ENCODE measurements at places on chromosomes 12 and 14.

DNA sequence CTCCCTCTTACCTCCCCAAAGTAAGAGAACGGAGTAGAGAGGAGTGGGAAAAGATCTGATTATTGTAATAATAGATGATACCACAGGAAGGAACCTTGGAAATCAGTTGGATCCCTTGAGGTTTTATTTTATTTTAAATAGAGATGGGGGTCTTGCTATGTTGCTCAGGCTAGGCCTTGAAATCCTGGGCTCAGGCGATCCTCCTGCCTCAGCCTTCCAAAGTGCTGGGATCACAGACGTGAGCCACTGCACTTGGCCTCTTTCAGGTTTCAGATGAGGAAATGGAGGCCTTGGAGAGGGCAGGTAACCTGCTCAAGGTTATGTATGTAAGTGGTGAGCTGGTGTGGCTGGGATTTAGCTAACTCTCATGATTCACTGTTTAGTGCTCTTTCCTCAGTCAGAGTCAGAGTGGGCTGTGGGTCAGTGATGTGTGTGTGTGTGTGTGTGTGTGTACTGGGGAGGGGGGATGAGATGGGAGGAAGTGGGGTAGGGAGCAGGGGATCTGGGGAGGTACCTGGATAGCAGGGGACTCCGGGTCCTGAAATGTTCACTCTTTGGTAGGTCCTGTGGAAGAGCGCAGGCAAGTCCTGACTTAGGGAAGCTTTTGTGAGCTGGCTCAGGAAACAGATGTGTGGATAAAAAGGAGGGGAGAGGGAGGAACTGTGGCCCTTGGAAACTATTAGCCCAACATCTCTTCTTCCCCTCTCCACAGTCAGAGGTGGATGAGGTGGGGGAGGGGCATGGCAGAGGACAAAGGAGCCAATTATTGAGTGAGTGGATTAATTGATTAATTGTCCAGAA is 4.7 kb upstream of the CISTR start:
- DNase-seq, result no peak

DNA sequence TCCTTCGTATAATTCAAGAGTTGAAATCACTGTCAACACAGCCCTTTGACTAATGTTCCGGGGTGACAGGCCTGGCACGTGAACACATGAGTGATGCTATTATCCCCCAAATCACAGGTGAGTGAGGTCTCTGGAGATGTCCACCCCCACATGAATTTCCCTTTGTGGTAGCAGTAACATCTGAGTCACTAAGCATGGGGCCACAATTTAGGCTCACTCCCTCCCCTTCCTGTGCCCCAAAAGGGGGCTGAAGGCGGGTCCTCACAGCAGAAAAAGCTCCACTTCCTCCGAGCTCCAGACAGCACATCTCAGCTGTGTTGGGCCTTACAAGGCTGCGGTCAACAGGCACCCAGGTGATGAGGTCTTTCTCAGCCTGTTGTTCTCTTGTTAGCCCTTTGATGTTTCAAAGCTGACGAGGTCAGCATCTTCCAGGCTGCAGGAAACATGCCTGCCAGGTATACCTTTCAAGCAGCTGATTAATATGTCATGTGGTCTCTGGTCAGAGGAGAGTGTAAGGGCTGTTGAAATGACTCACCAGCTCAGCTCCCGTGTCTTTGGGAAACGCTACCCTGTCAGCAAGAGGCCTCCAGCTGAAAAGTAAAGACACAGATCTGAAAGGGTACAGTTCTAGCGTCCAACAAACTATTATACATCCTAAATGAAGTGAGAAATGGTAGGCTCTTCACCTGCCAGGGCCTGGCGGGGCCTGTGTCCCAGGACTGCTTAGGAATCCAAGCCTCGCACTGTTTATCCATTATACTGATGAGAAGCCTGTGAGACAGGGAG is 107.3 kb downstream of the ZFP36L1 start:
- peak; percentile 38 for DNase-seq

- DNase-seq, result no peak
These were observed 26.9 kb upstream of the BATF start for GRCh38 chr14:75495399-75495798.

GRCh38 chr14:26323869-26324268 is 274.0 kb downstream of the NOVA1 start:
- DNase-seq, result no peak

- no peak for DNase-seq
These were observed 22.9 kb upstream of the DHRS7 start for GRCh38 chr14:60188115-60188514.

DNA sequence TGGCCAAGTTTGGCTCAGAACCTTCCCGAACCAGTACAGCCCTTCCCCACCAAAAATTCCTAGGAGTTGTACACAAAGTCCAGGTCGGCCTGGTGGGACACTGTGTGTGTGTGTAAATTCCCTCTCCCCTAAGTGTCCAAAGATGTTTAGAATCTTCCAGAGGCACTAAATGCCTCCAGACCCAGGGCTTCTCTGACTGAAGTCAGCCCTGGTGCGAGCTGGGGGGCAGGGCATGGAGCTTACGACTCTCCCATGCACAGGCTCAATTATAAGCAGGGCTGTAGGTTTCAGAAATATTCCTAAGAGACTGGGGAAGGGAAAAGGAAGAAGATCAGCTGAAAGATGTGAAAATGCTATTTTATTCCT is 106.9 kb upstream of the ATF7IP start:
- DNase-seq, result no peak

DNA sequence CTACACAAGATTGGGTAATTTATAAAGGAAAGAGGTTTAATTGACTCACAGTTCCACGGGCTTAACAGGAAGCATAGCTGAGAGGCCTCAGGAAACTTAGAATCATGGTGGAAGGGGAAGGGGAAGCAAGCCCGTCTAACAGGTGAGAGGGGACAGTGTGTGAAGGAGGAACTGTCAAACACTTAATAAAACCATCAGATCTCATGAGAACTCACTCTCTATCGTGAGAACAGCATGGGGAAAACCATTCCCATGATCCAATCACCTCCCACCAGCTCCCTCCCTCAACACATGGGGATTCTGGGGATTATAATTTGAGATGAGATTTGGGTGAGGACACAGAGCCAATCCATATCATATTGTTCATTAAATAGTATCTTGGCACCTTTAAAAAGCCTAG is 56.1 kb downstream of the EPS8 start:
- no peak for DNase-seq

DNA sequence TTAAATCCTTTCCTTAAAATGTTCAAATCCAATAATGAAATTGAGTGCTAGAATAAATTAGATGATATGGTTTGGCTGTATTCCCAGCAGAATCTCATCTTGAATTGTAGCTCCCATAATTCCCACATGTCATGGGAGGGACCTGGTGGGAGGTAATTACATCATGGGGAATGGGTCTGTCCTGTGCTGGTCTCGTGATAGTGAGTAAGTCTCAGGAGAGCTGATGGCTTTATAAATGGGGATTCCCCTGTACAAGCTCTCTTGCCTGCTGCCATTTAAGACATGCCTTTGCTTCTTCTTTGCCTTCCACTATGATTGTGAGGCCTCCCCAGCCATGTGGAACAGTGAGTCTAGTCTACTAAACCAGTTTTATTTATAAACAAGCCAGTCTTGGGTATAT is 508.5 kb downstream of the ETNK1 start:
- no peak for DNase-seq

DNA sequence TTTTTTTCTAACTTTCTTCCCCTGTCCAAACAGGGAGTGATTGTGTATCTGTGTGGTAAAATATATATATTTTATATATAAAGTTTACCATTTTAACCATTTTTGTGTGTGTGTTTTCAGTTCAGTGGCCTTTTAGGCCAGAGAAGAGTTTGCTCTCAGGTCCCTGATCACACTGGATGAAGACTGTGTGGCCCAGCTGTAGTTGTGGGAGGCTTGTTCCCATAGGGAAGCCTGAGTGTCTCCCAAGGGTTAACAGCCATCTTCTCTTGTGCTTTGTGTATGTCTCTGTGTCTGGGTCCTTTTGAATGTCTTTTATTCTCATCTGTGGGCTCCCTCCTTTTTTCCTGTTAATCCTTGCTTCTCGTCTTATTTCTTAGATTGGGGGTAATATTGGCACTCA is 23.4 kb downstream of the CGRRF1 start:
- DNase-seq, result no peak

GRCh38 chr12:325906-326305 is 63.2 kb downstream of the KDM5A start:
- no peak for DNase-seq

DNA sequence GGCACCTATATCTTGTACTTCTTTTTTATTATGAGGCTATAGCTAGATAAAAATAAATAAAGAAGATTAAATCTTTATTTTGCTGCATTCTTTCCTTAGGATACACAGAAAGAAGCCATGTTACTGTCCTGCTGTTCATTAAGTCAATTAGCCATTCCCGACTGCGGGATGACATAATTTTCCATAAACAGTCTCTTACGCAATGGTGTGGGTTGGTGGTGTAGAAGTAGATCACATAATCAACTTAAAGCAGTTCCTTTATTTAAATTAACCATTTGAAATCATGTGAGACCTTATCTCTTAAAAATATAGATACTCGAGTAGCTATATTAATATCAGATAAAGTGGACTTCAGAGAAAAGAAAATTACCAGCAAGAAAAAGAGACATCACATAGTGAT is 40.2 kb downstream of the TAOK3 start:
- no peak for DNase-seq

- DNase-seq, result no peak
These were observed 245.6 kb upstream of the NPAS3 start for GRCh38 chr14:32693114-32693513.

GRCh38 chr12:70353780-70354660 is 12.1 kb upstream of the KCNMB4 start:
- DNase-seq, result no peak

GRCh38 chr12:57766464-57767304 is at the start of gene CYP27B1:
Gene CYP27B1, minus strand, starts transcription at chr12:57767078. Its CDS starts 37 bp downstream, at chr12:57767041.
- DNase-seq, result no peak

DNA sequence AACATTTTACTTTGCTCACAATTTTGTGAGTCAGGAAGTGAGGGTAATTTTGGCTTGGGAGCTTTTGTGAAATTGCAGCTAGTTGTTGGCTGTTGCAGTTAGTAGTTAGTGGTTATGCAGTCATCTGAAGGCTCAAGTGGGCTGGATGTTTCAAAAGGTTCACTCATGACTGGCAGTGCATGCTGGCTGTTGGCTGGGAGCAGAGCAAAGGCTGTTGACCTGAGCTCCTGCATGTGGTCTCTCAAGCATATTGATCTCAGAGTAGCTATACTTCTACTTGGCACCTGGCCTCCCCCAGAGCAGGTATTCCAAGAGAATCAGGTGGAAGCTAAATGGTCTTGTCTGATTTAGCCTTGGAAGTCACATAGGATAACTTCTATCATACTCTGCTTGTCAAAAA is 414.1 kb upstream of the STXBP6 start:
- DNase-seq, result no peak

DNA sequence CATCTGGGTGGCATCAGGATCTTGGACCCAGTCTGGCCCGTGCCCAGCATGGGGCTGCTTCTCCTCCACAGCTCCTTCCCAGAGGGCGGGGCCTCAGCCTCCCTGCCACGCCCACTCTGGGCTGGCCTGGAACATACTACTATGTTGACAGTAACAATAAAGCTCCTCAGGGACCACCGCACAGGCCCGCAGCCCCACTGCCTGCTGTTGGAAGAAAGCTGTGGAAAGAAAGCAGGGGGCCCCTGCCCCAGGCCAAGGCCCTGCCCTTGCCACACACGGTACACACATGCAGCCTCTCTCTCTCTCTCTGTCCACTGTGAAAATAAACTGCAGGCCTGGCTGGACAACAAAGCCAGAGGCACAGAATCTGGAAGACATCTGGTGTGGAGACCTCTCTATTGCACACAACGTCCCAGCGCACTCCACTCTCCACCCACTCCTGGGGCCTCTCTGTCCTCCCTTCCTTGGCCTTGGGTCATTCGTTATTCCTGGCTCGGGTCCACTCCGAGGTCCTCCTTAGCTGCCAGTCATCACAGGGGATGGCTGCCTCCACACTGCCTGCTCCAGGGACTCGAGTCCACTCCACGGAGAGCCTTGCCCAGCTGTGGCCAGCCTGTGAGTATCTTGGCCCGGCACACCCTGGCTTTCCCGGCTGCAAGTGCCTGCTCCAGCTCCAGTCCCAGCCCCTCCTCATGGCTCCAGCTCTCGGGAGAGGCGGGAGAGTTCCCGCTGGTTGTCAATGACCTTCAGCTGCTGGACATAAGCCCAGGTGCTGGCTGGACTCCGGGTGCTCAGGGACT is 11.8 kb upstream of the ENDOU start:
- DNase-seq, result no peak

- no peak for DNase-seq
These were observed 92.9 kb upstream of the NEDD1 start for GRCh38 chr12:96814200-96814599.

GRCh38 chr12:26833743-26834490 is 923 bp upstream of the ITPR2 start:
- DNase-seq, result no peak

- DNase-seq, result no peak
These were observed 38.0 kb downstream of the IQSEC3 start for GRCh38 chr12:104551-105081.

- DNase-seq, result no peak
These were observed 92.7 kb upstream of the DNM1L start for GRCh38 chr12:32586390-32586789.

DNA sequence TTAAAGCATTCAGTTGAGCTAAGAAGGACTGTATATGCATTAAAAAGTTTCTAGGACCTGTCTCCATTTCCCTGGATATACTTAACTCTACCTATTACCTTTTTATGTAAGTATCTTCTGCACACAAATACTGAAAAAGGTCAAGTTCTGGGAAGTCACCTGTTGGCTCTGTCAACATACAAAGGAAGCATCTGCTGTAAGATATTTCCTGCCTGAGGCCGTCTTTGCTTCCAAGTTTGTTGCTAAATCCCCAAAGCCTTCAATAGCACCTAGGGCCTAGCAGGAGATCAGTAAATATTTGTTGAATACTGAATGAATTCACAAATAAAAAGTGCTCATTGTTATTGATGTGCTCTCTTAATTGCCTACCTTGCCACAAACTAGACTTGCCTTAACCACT is 188.4 kb downstream of the DUSP6 start:
- no peak for DNase-seq

GRCh38 chr12:58915037-58915436 is 5.3 kb downstream of the LRIG3 start:
- DNase-seq, result no peak

- DNase-seq, result no peak
These were observed 136.4 kb downstream of the MDGA2 start for GRCh38 chr14:47539031-47539461.

GRCh38 chr14:71555654-71556559 is 376.3 kb upstream of the RGS6 start:
- DNase-seq, result peak; percentile 20

DNA sequence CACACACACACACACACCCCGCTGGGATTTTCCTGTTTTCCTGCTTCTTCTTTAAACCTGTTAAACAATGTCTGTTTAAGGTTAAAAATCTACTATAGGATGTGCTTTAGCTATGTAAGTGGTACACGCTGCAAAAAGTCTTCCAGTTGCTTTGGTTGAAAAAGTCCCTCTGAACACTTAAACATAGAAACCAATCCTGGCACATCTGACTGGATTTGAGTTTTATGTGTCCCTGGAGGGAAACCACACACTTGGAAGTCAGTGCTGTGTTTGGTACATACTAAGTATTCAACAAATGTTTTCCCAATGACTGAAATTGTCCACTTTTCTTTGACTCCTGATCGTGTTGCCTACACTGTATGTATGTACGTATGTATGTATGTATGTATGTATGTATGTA is 22.0 kb downstream of the CFL2 start:
- DNase-seq, result no peak

Measured in stimulated activated CD8-positive, alpha-beta memory T cell treated with anti-CD3 and anti-CD28 coated beads, Interleukin-7, amount 100 ng/mL, for 24 hours (primary cell).